ENCODE measurements at places on chromosomes 6 and 20.

- no peak for DNase-seq
Measured at GRCh38 chr20:23995905-23996666, 7.5 kb upstream of the GGTLC1 start.

GRCh38 chr6:44036699-44037101, 90.6 kb downstream of the MRPL14 start:
- no peak for DNase-seq

DNA sequence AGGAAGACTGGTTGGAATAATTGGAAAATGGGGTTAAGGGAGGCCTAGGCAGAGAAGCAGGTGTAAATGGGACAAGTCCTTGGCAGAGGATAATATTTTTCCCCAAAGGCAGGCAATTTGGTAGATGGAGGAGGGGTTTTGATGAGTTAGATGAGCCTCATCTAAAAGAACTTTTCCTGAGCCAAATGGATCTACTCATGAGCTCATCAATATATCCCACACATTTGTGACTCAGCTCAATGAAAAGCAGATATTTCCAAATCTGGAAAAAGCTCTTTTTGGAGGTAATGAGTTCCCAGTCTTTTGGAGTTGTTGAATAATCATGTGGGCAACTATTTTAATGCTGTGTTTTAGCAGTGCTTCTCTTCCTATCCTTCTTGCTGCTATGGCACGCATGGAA, 685.5 kb upstream of the CITED2 start:
- DNase-seq = no peak

DNA sequence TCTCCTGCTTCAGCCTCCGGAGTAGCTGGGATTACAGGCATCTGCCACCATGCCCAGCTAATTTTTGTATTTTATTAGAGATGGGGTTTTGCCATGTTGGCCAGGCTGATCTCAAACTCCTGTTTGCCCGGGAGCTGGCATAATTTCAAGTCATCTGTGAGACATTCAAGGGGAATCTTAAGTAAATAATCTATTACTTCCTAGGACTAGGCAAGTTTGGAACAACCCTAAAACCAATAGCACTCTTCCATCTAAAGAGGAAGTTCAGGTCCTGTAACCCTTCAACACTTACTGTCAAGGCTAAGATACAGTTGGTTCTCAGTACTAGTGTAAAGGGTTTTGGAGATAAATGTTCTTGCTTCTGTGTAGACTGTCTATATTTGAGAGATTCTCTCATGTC, 267.8 kb upstream of the IRAK1BP1 start:
- DNase-seq = no peak

DNA sequence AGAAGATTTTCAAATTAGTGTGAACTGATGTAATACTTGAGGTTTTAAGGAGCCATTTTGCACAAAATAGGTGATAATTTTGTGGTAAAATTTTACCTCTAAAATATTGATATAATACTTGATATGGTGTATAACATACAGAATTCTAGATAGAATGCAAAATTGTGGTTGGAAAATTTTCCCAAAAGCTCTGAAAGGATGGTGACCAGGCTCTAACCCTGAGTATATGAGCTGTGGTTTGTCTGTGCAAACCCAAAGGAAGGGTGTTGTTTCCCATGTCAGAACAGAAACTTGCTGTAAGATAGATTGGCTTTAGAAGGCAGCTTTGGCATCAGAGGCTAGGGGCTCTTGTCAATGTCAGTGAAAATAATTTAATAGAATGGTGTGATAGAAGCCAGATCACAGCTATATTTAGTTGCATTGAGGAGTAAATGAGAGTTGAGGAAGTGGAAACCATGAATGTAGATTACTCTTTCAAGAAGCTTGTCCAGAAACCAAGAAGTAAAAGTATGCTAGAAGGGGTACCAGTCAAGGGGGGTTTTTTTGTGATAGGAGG, 257.7 kb downstream of the FARS2 start:
- DNase-seq = no peak

DNA sequence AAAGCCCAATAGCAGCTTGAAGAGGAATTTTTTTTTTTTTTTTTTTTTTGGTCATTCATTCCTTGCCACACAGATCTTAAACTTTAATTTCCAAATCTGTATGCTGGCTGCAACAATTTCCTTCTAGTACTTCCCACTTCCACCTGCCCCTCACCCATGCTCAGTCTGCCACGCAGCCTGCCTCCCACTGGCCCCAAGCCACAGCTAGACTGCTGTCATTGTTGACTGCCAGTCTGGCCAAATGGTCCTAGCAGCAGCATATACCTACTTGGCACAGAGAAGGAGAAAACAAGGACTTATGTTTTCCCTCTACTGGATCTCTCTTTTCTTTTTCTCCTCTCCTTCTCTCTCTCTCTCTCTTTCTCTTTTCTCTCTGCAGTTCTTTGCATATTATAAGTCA, 118.3 kb upstream of the HEY2 start:
- DNase-seq = no peak

GRCh38 chr20:50163570-50164317, 10.2 kb upstream of the PEDS1 start:
- no peak for DNase-seq

DNA sequence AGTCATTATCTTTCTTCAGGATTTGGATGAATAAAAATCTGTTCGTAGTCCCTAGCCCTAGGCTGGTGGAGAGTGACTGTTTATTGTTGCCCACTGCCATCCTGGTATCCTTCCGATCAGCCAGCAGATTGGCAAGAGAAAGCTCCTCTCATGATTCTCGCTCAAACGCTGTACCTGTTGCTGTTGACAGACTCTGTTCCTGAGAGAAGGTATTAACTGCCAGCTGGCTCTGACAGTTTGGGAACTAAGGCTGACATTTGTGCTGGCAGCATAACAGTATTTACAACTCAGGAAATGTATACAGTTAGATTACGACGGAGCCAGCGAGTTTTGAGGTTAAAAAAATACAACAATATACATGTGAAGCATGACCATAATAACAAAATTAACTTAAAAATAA, 674.5 kb downstream of the PRKN start:
- no peak for DNase-seq

DNA sequence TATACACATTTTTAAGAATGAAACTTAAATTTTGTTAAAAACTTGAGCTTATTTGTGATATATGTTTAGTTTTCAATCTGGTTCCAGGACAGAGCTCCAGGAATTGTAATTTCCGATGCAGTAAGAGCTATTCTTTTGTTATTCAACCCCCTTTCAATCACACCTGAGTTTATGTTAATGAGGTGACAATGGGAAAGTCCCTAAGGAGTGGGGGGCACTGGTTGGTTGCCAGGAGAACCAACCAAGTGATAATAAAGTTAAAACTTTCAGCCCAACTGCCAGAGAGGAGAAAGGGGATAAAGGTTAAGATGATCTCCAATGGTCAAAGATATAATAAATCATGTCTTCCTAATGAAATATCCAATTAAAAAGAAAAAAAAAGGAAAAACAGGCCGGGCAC, 19.8 kb downstream of the MDN1 start:
- no peak for DNase-seq

- no peak for DNase-seq
Measured at GRCh38 chr6:123879749-123880148, 76.1 kb downstream of the NKAIN2 start.

Data from NCI-H2107 (cell line).